ENCODE measurements at places on chromosomes 5 and 9.

GRCh38 chr5:160660132-160660531, 191.9 kb downstream of the ATP10B start:
- no peak for DNase-seq

- DNase-seq: no peak
Measured at GRCh38 chr9:120386390-120387131, 193.4 kb downstream of the CDK5RAP2 start.

- DNase-seq: no peak
Measured at GRCh38 chr9:108620767-108621166, 235.0 kb downstream of the ACTL7B start.

DNA sequence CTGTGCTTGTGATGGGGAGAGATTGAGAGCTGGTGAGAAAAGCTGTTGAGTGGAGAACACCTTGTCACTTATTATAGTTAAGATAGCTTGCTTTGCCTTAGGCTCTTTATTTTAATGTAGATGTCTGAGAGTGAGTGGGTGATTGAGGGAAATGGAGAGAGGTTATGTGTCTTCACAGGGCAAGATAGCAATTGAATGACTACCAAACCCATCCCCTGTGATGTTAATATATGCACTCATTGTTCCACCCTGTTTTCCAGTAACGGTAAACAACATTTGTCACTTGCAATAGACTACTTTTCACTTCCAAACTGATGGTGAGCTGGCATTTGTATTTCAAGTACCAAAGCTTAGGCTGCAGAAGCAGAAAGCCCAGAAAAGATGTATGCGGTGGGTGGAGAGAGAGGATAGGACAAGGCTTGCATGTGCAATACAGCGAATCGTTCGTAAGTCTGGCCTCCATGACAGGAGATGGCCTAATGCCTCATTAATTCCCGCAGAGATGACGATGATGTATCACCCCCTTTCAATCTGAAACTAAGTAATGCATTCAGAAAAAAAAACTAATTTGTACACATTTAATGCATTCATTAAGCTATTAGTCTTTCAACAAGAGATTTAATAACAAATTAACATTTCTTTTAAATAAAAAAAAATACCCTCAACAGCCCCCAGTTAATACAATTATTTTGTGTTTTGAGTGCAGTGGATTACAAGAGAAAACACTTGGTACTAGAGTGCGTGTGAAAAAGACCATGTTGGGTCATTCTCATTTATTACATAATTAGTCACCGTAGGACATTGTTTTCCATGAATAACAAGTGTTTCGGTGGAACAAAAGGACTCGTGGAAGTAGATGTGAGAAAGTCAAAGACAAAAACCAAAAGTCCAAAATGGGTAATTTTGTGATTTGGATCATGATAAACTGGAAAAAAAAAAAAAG, 699.0 kb downstream of the BRINP1 start:
- no peak for DNase-seq

- peak; percentile 81 for DNase-seq
Measured at GRCh38 chr5:137492331-137492730, 6.8 kb downstream of the SPOCK1 start.
